Stimulated activated CD4-positive, alpha-beta T cell treated with anti-CD3 and anti-CD28 coated beads, Interleukin-1b, Interleukin-23, amount 100 ng/mL, for 1 hour (primary cell): ENCODE measurements at places on chromosomes 5 and 9.

DNA sequence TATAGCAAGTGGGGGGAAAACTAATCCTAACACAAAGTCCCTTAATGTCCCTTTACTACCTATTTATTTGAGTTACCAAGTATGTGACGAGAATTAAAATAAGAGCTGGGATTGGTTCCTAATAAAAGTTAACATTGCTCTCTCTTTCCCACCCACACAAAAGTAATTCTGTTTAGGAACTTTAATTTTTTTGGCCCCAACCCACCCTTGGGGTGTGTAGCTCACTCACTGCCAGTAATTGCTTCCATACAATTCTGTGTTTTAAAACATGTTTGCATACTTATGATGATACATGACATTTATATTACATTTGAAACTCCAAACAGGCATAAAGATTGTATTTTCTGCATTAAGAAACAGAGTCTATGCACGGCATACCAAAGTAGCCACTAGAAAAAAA, 106.5 kb downstream of the BNC2 start:
- no peak for DNase-seq

DNA sequence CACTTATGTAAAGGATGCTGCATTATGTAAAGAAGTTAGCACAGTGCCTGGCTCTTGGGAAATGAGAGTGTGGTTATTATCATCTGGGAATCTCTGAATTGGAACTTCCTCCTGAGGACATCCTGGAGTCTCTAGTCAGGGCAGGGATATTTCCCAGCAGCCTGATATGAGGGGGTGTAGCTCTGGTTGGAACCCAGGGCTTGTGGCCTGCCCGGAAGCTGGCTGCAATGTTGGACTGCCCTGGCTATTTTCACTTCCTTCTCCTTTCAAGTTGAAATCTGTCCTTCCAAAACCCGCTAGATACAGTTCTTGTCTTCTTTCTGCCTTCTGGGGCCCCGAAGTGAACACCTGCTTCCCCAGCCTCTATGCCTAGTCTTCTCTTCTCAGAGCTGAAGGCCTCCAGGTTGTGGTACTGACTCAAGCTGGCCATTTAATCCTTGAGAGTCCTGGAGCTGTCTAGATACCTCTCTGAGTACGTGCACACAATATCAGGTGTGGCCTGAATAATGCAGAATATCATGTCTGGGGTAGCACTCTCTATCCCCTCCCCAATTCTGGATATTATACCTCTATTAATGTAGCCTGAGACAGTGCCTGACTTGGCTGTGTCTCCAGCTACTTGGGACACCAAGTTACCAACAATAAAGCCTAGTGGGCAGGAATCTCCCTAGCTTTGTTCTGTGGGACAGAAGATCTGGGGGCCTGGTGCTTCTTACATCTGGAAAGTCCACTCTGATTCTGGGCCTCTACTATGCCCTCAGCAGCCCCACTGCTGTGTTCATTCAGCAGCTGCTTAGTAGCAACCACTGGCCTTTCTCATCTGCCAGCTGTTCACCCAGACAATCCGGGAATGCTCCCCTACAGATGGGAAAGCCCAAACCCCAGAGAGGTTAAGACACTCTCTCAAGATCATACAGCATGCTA, 45.0 kb downstream of the SLC6A7 start:
- DNase-seq: no peak

DNA sequence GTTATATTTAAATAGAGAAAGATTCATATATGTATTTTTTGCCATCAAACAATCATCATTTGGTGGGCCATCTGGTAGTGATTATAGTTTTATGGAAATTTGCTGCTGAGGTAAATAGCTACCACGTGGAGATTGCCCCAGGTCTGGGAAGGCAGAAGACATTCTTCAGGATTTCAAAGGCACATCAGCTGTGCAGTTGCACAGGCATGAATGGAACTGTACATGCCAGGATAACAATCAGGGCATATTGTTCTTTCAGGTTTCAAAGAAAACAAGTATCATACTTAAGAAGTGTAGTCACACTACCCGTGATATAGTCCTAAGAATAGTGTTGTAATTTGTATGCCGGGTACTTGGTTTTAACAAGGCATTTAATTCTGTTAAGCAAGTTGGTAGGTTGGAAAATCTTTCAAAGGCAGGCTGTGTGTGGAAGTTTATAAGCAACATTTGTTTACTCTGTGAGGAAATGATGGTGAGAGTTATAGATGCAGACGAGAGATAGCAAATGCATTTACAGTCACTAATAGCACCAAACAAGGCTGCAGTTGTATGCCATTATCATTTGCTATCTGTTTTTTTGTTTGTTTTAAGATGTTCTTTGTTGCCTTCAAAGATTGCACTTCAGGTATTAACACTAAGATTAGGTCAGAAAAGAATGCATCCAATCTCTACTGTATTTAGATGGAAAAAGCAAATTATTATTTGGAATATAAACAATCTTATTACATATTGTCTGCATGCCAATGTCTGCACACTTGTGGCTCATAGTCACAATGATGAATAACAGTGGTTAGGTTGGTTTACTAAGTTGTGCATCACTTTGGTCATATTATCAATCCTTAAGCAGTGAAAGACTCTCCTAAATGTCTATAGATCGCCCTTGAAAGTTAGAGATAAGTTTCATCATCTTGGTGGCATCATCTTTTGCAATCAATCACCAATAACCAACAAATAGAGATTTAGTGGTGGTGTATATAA, 55.3 kb downstream of the RPS23 start:
- no peak for DNase-seq

GRCh38 chr9:113568571-113569321, 105.2 kb downstream of the RGS3 start:
- DNase-seq: no peak

GRCh38 chr9:2242831-2243330, 227.7 kb downstream of the SMARCA2 start:
- no peak for DNase-seq

DNA sequence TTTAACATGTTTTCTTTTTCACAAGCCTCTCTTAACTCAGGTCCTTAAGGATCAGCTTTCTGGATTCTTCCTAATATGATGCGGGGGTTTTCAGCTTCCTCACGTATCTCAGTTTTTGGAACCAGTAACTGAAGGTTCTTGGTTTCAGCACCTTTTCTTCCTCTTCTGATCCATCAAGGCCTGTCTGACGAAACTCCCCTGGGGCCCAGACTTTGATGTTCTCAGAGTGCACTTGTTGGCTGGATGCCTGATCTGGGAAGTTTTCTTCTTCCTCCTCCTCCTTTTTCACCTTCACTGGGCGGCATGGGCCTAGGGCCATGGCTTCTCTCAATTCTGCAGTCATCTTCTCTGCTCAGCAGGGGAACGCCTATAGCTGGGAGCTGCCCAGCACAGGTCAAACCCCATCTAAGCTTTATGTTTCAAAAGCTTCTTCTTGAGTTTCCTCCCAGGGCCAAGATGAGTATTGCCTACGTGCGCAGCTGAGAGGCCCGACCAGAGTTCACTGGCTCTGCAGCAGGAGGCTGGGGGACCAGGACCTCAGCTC, 44.8 kb downstream of the GHR start:
- no peak for DNase-seq

GRCh38 chr9:34254141-34254913, 74.7 kb downstream of the KIF24 start:
- no peak for DNase-seq
